EH (cell line): ENCODE measurements at places on chromosomes 4 and X.

DNA sequence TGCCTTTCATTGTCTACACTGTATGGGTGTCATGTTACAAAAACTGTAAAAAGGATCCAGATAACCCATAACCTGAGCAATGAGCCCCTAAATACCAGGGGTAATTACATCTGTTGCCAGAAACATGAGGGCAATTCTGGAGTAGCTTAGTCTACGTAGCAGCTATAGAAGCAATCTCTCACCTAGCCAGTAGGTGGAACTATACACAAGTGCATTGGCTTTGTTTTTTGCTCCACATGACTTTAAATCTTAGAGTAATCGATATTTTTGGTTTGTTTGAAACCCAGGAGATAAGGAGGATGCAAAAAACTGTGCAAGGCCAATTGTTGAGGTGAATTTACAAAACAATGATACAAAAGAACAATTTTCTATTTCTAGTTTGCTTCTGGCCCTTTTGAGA lies 57.5 kb downstream of the GPR82 start:
- peak; percentile 32 for DNase-seq

DNA sequence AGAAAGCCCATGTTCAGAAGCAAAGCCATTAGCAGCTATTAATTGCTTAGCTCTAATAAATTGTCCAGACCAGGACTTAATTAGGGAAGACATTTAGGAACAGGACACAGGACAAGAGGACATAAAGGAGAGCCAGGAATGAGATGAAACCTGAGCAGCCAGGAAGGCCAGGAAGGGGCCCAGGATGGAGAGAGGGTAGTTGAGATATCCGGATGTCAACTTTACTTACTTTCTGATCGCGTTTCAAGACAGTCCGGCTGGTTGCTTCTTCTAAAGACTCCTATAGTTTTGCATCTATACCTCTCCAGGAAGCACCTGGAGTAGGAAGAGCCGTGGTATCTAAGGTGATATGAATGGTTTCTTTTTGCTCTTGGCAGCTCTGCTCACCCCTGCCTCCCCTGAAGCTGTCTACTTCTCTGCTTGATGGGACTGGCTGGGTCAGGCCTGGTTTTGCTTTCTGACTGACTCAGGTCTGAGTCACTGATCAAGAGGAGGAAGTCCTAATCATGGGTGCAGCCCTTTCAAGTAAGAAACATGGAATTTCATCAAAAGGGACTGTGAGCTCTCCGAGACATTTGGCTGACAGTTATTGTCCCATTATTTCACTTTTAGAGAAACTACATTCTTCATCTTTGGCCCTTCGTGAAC lies 733.3 kb downstream of the RPA4 start:
- peak; percentile 74 for DNase-seq

DNA sequence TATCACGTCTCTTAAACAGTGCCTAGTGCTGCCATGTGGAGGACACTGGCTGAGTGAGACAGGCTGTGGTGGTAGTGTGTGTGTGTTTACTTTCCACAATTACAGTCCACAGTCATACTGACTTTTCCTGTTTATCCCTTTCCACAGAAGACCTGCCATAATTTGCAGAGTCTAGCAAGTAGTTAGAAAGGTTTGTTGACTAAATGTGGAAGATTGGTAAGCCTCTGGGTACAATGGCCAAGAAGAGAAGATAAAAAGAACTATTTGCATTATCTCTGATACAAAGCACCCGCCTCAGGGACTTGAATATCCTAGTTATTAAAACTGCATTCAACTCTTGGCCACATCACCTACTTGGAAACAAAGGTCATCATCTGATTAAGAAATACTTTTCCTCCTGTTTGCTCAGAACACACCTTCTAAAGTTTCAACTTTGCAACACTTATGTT lies 89.1 kb downstream of the FAM13A start:
- no peak for DNase-seq

- DNase-seq = no peak
Observed at GRCh38 chr4:152100379-152101201, 339.8 kb upstream of the GATB start.

GRCh38 chr4:5371415-5372190 lies 320.3 kb downstream of the STK32B start:
- DNase-seq = peak; percentile 97

GRCh38 chr4:120692964-120693363 lies 229.6 kb downstream of the PRDM5 start:
- peak; percentile 83 for DNase-seq

DNA sequence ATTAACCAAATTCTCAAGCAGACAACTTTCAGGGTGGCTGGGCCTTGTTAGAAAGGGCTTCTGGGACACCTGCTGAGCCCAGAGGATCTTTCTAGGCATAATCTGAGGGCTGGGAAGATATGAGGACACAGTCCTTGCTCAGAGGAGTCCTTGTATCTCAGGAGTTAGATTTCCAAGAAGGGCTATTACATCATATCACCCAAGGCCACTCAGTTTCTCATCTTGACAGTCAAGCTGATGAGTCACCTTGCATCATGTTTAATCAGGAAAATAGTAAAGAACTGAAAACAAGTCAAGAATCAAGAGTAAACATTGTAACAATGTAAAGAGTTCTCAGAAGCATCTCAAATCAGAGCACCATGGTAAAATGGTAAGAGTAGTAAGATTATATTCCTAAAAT lies 4.0 kb downstream of the PCYT1B start:
- no peak for DNase-seq

GRCh38 chr4:138835832-138836533 lies 179.6 kb upstream of the NOCT start:
- DNase-seq = peak; percentile 25

- DNase-seq = no peak
Observed at GRCh38 chr4:40264995-40265909, 68.4 kb downstream of the RHOH start.

DNA sequence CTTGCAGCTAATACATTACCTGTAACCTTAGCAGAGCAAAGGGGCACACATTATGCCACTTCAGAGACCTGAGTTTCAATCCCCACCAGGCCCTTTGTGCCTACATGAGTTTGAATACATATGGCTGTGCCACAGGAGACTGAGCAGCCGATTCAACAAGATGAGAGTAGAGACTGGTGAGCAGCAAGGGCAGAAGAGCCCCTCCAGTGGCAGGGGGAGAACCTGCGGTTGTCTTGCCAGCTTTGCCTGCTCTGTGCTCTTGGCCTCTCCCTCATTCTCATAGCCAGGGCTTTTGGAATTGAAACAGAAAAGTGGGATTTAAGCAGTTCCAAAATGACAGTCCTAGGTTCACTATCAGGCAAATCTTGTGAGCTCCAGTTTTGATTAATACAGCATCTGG lies 52.3 kb upstream of the CLNK start:
- DNase-seq = no peak

GRCh38 chr4:121863799-121864198 lies 6.5 kb downstream of the BBS7 start:
- DNase-seq = no peak
